ENCODE measurements at places on chromosomes 1 and 21. TPM values are rescaled to one million over a fixed set of nuclear protein-coding genes. Genes with fewer than 3 reads are reported as not detected.

The CLIC6 gene
- total RNA-seq = not detected

The TAS1R1 gene
- total RNA-seq = not detected

The CNST gene
- total RNA-seq = 44.5 TPM

The SLAMF7 gene
- not detected for total RNA-seq

The SLC30A10 gene
- not detected for total RNA-seq

The S100A7 gene
- total RNA-seq = not detected

The GJC2 gene
- 0.54 TPM for total RNA-seq

The IQGAP3 gene
- 12.5 TPM for total RNA-seq

The ADSS2 gene
- 48.7 TPM for total RNA-seq

The TSPAN1 gene
- total RNA-seq = not detected

The SPRR1A gene
- not detected for total RNA-seq

The DENND2C gene
- 6.8 TPM for total RNA-seq

The TPRG1L gene
- total RNA-seq = 30.9 TPM

The LCA5L gene
- total RNA-seq = 1.1 TPM

DNA sequence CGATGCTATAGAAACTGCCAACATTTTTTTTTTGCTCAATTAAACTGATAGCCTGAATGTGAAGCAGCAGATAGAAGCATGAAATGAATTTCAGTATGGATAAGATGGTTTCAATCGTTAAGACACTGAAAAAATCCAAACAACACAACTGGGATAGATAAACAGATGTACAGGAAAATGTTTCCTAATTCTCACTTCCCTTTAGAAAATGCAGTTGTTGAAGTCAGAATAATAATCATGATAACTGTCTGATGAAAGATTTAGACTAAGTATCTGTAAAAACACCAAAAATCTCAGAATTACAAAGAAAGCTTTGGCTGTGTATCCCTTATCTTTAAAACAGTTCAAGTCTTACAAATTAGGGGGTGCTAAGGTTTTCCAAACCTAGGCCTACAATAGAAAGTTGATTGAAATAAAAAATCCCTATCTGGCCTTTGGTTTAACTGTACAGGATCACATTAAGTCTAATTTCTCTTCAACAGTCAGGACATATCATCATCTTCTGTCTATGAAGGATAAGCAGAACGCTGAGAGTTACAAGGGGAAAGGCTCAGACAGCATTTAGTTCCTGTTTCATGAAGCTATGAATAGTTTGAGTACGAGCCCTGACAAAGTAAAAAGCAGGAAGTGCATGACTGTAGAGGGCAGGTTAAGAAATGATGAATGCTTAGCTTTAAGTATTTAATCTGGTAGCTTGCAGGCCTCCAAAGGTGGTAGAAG is 203.2 kb downstream of the APP start:
- DNase-seq = no peak

GRCh38 chr1:117657031-117657430 is 51.2 kb downstream of the TENT5C start:
- DNase-seq = peak; percentile 82

GRCh38 chr1:227773558-227773957 is 38.3 kb downstream of the SNAP47 start:
- no peak for DNase-seq

DNA sequence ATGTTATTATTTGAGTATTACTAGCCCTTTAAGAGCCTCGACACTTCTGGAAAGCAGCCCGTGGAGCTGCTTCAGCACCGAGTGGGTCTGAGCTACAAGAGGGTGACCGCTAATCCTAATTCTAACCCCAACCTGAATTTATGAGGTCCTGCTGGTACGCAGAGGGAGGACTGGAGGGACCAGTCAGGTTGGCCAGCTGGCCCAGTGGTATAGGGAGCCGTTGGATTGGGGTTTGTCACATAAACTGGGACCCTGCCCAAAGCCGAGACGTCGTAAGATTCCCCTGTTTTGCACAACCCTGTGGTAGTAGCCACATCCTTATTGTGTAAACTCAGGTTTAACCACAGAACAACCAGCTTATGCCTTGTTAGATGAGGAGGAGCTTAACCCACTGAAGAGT is 60.8 kb upstream of the F3 start:
- DNase-seq = peak; percentile 71

DNA sequence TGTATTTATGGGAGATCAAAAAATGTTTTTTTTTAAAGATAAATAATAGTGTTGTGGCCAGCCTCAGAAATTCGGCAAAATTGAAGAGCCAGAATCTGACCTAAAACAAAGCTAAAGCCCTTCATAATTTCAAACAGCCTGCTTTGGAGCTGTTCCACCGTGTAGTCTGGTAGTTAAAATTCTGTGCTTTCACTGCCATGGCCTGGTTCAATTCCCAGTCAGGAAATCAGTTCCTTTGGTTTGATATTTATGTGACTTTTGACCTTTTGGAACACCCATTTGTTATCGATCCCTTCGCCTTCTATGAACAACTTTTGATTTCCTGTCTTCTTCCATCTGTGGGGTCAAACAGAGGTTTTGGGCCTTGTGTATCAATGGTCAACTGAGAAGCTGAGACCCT is 179.8 kb downstream of the HFM1 start:
- DNase-seq = no peak

- no peak for DNase-seq
Observed at GRCh38 chr1:29488794-29489311, 252.5 kb downstream of the PTPRU start.

GRCh38 chr1:39683591-39684312 is 7.5 kb downstream of the HPCAL4 start:
- DNase-seq = peak; percentile 11

DNA sequence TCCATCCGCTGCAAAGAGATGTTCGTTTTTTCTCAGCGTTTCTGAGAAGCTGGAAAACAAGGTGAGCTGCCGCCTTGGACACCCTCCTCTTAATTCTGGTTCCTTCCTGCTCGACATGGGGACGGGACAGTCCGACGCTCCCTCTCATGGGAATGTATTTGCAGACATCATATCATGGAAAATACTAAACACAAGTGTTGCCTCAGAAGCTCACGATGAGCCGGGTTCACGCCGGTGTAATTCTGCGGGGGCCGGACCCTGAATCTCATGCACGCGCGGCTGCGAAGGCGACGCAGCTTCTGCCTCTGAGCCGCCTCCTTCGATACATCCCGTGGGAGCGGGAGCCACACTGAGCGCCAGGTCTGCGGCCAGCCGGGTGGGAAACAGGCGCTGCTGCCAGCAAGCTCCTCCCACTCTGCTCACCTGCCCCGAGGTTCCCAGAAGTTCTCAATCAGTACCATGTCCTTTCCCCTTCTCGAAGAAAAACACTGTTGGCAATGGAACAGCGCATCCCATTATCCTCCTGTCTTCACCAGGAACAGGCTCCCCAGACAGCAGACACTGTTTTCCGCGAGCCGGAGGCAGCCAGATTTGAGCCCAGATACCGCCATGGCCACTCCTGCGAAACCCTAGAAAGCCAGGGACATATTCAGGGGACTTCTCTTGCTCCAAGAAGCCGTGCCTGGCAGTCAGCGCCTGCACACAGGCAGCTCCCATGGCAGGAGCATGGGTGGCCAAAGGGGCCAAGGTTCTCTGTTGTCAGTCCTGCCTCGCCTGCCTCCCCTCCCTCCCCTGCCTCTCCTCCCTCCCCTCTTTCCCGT is 98.0 kb downstream of the WDR4 start:
- peak; percentile 23 for DNase-seq

- no peak for DNase-seq
Observed at GRCh38 chr1:116006486-116006964, 30.2 kb downstream of the SLC22A15 start.

GRCh38 chr1:115445090-115445489 is 107.0 kb upstream of the NGF start:
- DNase-seq = no peak

DNA sequence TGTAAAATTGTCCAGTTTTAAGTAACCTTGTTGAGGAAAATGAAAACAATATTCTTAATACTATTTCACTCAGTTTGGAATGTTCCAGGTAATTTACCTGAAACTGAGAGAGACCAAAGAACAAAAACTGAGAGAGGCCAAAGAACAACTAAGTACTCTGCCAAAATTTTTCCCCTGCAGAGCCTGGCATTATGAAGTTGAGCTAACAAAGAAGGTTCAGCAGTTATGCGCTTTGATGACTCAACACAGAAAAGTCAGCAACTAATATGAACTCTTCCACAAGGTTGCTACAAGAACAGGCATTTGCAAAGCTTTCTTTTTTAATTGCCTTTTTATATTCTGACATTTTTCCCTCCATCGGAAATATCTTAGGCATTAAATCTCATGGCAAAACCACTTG is 270.9 kb downstream of the CHRM3 start:
- DNase-seq = no peak

GRCh38 chr1:6267686-6268322 is 6.9 kb upstream of the GPR153 start:
- DNase-seq = peak; percentile 84

GRCh38 chr1:155256058-155256852 is 972 bp upstream of the ENTREP3 start:
- peak; percentile 32 for DNase-seq

- no peak for DNase-seq
Observed at GRCh38 chr1:226990133-226990716, 50.1 kb downstream of the COQ8A start.

GRCh38 chr1:191096405-191096804 is 618.7 kb upstream of the BRINP3 start:
- DNase-seq = no peak

- no peak for DNase-seq
Observed at GRCh38 chr1:107449326-107449725, 308.5 kb downstream of the NTNG1 start.

- no peak for DNase-seq
Observed at GRCh38 chr1:83102630-83103071, 896.3 kb downstream of the TTLL7 start.

- DNase-seq = no peak
Observed at GRCh38 chr1:152170287-152170905, 11.4 kb upstream of the RPTN start.

DNA sequence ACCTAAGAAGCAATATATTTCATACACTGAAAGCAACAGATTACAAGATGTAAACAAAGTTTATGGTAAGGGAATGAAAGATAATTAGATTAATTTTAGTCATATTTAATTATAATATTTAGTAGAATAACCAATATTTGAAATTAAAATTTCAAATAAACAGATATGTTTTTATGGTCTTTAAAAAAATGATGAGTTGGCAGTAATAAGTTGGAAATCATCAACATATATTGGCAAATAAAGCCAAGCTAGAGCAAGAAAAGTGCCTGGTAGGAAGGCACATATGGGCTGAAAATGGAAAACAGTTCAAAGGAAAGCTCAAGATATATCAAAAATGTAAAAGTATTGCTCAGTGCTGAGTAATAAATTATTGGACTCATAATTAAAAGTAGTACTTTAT is 1274.0 kb downstream of the AMY1C start:
- DNase-seq = no peak

DNA sequence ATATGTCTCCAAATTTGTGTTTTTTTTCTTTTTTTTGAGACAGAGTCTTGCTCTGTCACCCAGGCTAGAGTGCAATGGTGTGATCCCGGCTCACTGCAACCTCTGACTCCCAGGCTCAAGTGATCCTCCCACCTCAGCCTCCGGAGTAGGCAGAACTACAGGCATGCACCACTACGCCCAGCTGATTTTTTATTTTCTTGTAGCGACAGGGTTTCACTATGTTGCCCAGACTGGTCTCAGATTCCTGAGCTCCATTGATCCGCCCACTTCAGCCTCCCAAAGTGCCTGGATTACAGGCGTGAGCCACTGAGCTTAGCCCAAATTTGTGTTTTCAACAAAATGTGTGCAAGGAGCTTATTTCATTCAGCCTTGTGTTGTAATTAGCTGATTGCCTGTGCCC is 59.0 kb upstream of the IFFO2 start:
- no peak for DNase-seq

GRCh38 chr1:191592039-191592438 is 566.2 kb upstream of the RGS18 start:
- DNase-seq = no peak

GRCh38 chr21:45417256-45417950 is 12.4 kb downstream of the COL18A1 start:
- no peak for DNase-seq

GRCh38 chr1:150110116-150110515 is 39.6 kb upstream of the PLEKHO1 start:
- no peak for DNase-seq

DNA sequence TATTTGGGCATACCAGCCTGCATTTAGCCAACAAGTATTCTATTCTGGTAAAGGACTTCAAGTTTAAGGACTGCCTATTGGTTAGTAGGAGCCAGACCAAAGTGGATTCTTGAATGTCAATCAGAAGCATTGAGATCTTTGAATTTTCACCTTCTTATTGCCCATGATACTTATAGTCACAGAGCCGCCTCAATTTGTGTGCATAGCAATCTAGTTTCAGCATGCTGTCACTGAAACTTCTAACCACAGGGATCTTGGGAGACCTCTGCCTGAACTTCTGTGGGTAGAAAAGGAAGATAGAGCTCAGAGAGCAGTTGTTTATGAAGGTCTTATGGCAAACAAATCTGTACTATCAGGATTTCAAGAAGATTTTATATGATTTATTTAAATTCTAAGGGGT is 501.4 kb upstream of the USP24 start:
- DNase-seq = peak; percentile 58

DNA sequence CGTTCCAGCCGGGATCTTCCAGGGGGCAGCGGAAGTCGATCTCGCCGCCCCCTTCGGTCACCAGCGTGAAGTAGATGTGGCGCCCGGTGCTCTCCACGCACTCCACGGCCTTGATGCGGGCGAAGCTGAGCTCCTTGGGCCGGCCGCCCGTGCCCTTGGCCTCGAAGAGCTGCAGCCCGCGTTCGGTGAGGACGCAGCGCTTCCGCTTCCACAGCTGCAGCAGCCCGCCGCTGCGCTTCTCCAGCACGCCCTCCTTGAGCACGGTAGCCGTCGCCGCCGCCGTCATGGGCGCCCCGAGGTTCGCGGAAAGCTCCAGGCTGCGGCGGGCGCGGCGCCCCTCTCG is 516 bp downstream of the PHLDA3 start:
- peak; percentile 66 for DNase-seq

DNA sequence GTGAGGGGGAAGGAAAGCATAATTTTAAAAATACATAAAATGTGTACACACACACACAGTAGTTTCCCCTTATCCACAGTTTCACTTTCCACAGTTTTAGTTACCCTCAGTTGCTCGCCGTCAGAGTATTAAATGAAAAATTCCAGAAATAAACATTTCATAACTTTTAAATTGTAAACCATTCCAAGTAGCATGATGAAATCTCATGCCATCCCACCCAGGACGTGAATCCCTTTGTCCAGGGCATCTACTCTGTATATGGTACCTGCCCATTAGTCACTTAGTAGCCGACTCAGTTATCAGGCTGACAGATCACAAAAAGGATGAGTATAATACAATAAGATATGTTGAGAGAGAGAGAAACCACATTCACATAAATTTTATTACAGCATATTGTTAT is 36.2 kb downstream of the EPS15 start:
- peak; percentile 37 for DNase-seq

All from GM23248 (cell line).